Skin of body (tissue), 3 donors: ENCODE measurements at places on chromosomes 12 and 14. TPM values are rescaled to one million over a fixed set of nuclear protein-coding genes. Genes with fewer than 3 reads are reported as not detected.

The CLEC4C gene
- total RNA-seq: 0.30 TPM

The SLC6A15 gene
- total RNA-seq: 1.2 TPM

The GALC gene
- 27.5 TPM for total RNA-seq

The SOCS4 gene
- total RNA-seq: 12.5 TPM

The KCNC2 gene
- total RNA-seq: 0.20 TPM

The HCAR3 gene
- 9.8 TPM for total RNA-seq

The ERP27 gene
- 1.9 TPM for total RNA-seq

The PLEKHG3 gene
- 39.6 TPM for total RNA-seq

The BAZ1A gene
- total RNA-seq: 64.5 TPM

The PRPH gene
- total RNA-seq: 0.99 TPM

The ZC3H14 gene
- 46.5 TPM for total RNA-seq

The MFAP5 gene
- total RNA-seq: 125 TPM

The ACTR6 gene
- total RNA-seq: 25.0 TPM

The C12orf56 gene
- 1.1 TPM for total RNA-seq

The POMT2 gene
- 17.1 TPM for total RNA-seq

The REP15 gene
- total RNA-seq: 0.79 TPM

The NXPH4 gene
- total RNA-seq: 6.6 TPM

The HSPB8 gene
- 26.8 TPM for total RNA-seq

The SRRM4 gene
- 0.10 TPM for total RNA-seq

The FAIM2 gene
- total RNA-seq: 0.99 TPM

The OVCH1 gene
- total RNA-seq: 0.30 TPM

The COL2A1 gene
- total RNA-seq: 1.6 TPM

The PMEL gene
- total RNA-seq: 19.8 TPM

The ACOT6 gene
- total RNA-seq: not detected

The C14orf39 gene
- 0.39 TPM for total RNA-seq

The WNT1 gene
- not detected for total RNA-seq

The ADAMTS20 gene
- total RNA-seq: 0.10 TPM

The VPS37B gene
- total RNA-seq: 22.7 TPM

The SLC38A2 gene
- 366 TPM for total RNA-seq

The FGF23 gene
- total RNA-seq: not detected

The NEUROD4 gene
- total RNA-seq: not detected

The STAT2 gene
- total RNA-seq: 125 TPM

The AHNAK2 gene
- 52.0 TPM for total RNA-seq

The LYZ gene
- 148 TPM for total RNA-seq

The C12orf76 gene
- total RNA-seq: 13.1 TPM

The FOS gene
- total RNA-seq: 131 TPM

The CCDC197 gene
- not detected for total RNA-seq

The AICDA gene
- total RNA-seq: 0.20 TPM

The INHBC gene
- not detected for total RNA-seq

The TMEM63C gene
- 0.89 TPM for total RNA-seq

The KLRC4 gene
- total RNA-seq: 0.39 TPM

The RASAL1 gene
- total RNA-seq: 8.1 TPM

The ARHGAP9 gene
- 5.0 TPM for total RNA-seq

The CLEC14A gene
- total RNA-seq: 15.0 TPM

The KDM2B gene
- 26.1 TPM for total RNA-seq

The TSHR gene
- total RNA-seq: 2.9 TPM

The POU6F1 gene
- 4.8 TPM for total RNA-seq

The HHIPL1 gene
- total RNA-seq: 0.99 TPM

The DAD1 gene
- 164 TPM for total RNA-seq
